Aortic smooth muscle cell (primary cell): ENCODE measurements at places on chromosomes 5 and 9. TPM values are rescaled to one million over a fixed set of nuclear protein-coding genes. Genes with fewer than 3 reads are reported as not detected.

LCP2 gene
- not detected in 2 replicates for total RNA-seq

EDIL3 gene
- total RNA-seq: 467 and 512 TPM in 2 replicates

ABO gene
- total RNA-seq: not detected in 2 replicates

PRXL2C gene
- 30.9 and 37.6 TPM in 2 replicates for total RNA-seq

HDHD3 gene
- 2.9 and 5.9 TPM in 2 replicates for total RNA-seq

PLEKHG4B gene
- not detected in 2 replicates for total RNA-seq

ARL14EPL gene
- total RNA-seq: not detected in 2 replicates

SLIT3 gene
- total RNA-seq: 19.6 and 42.5 TPM in 2 replicates

MSX2 gene
- total RNA-seq: 0.50 and 1.2 TPM in 2 replicates

IL5 gene
- total RNA-seq: not detected in 2 replicates

GCNT4 gene
- total RNA-seq: 2.5 and 3.5 TPM in 2 replicates

APBA1 gene
- 11.8 and 15.2 TPM in 2 replicates for total RNA-seq

INSL4 gene
- total RNA-seq: under 0.01 TPM in 1 of 2 replicates, not detected in the other

THBS4 gene
- 0.56 and 1.3 TPM in 2 replicates for total RNA-seq

SPINK13 gene
- total RNA-seq: not detected in 2 replicates

CD74 gene
- total RNA-seq: 1.5 and 1.6 TPM in 2 replicates

SPATA31A3 gene
- not detected in 2 replicates for total RNA-seq

GFPT2 gene
- total RNA-seq: 1.1 and 13.9 TPM in 2 replicates

LCN10 gene
- total RNA-seq: not detected in 2 replicates
